Stimulated activated CD4-positive, alpha-beta T cell treated with anti-CD3 and anti-CD28 coated beads, Interleukin-2, amount 100 ng/mL, for 4 hours (primary cell): ENCODE measurements at places on chromosomes 7 and 10.

GRCh38 chr7:151623766-151624165 lies 104.1 kb upstream of the RHEB start:
- no peak for DNase-seq

DNA sequence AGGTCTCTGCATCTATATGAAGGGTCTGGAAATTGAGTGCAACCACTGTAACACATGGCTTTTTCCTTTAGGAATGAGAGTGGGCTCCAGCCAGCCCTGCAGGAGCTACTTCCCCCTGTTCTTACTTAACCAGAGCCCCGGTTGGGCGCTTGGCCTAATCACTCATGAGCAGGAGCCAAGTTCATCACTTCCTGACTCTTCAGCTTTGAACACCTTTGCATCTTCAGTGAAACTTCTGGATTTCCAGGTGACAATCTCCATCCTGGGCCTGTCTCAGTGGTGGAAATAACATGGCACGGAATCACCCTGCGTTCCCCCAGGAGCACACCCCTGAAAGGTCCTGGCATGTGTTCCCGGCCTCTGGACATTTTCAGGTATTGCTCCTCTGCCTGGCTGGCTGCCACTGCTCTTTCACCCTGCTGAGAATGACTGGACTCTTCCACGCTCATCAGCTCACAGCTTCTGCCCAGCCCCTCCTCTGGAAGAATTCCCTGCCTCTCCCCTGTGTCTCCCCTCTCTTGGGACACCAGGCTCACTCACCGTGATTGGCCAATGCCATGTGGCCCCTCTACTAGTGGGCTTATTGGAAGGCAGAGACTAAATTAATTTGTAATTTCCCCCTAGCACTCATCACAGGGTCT lies 229.1 kb upstream of the GRB10 start:
- no peak for DNase-seq

- DNase-seq = peak; percentile 56
These were observed 1.7 kb upstream of the EGR2 start for GRCh38 chr10:62817766-62818425.

DNA sequence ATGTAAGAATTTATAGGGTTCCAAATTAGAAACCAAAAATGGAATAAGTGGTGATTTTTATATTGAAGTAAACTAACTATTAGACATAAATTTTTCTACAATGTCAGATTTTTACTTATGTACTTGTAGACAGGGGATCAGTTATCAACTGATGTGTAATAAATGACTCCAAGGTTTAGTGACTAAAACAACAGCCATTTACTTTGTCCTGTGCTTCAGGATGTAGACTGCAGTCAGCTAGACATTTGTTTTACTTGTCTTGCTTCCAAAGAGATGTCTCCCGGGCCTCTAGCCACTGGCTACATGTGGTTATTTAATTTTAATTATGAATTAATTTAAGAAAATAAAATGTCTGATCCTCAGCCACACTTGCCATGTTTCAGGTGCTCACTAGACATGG lies 249.7 kb upstream of the IGFBP3 start:
- no peak for DNase-seq

- DNase-seq = no peak
These were observed 200.1 kb upstream of the FOXP2 start for GRCh38 chr7:114214466-114214865.

DNA sequence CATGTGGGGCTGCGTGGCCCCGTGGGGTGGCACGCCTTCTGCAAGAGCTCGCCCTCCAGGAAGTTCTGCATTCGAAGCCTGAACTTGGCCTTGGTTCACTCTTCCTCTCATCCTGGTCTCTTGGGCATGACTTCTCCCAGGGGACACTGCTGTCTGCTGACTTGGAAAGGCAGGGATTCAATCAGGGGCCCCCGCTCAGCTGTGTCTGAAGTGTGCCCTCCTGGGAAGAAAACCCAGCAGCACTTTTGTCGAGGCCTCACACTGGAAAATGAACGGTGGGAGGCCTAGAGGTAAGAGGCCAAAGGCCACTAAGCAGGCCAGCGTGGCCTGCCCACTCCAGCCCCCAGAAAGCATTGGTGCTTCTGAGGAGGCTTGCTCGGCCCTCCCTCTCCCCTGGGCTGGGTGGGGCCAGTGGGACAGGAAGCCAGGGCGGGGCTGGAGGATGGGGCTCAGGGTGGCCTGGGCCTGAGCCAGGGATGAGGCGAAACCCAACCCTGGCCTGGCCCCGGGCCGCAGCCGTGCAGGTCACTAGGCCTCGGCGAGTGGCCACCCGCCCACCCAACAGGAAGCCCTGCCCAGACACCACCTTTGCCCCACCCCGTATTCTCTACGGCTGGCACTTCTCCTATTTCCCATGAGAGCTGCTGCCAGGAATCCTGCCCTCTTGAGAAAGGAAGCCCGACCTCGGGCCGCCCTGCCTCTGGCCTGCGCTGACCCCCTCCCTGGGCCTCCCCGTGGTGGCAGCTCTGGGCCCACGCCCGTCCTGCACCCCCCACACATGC lies 81.1 kb downstream of the ZMIZ1 start:
- DNase-seq = no peak

- DNase-seq = no peak
These were observed 35.1 kb downstream of the MACROH2A2 start for GRCh38 chr10:70087616-70088307.

DNA sequence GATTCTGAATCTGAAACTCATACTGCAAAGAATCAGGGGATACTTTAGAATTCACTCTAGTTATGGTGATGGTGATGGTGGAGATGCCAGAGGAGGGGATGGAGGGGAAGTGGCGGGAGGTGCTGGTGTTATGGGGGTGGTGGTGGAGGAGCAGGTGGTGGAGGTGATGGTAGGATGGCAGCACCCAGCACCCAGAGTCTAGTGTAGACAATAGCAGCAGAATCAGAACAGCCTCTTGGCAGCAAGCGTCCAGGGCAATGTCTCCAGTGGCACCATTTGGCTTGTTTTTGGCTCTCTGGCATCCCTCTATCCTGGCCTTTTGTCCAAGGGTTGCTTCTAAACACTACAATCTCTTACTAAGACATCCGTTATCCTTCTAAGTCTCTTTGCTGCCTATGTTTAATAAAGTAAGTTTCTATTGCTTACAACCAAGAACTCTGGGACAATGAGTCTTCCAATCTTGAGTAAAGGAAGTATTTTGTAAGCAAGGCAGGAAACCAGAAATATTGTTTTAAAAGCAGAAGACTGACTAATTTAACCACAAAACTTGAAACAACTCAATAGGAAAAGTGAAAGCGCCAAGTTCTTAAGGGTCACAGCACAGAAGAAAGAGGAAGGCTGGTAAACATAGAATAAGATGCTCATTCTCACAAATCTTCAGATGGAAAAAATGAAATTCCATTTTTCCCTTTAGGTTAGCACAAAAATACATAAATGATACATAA lies 42.4 kb upstream of the GDF10 start:
- DNase-seq = no peak

DNA sequence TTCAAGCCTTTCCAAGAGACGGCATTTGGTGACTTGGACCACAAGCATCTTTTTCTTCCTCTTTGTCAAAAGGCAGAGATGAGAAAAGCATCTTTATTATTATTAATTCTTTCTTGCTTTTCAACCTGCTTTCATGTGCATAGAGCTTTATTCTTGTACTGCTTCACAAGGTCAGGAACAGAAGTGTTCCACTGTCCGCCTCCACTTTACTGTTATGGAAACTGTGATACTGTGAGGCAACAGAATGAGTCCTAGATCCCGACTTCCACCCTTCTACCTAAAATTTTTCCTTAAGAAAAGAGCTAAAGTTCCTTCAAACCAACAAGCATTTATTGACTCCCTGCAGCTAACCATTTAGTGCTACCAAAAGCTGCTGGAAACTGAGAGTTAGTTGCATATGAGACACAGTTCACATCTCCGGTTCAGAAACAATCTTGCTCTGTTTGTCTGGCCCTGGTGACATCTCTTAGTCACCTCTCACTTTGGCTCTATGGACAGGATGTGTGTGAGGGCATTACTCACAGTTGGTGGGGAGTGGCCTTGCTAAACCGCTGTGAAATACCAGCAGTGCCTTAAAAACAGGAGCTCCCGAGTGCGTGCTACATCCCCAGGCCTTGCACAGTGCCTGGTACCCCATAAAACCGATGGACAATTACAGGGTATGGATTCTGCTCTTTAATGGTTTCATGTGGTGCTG lies 77.1 kb upstream of the TRIL start:
- DNase-seq = no peak

GRCh38 chr7:650339-651031 lies 76.0 kb upstream of the DNAAF5 start:
- DNase-seq = no peak

DNA sequence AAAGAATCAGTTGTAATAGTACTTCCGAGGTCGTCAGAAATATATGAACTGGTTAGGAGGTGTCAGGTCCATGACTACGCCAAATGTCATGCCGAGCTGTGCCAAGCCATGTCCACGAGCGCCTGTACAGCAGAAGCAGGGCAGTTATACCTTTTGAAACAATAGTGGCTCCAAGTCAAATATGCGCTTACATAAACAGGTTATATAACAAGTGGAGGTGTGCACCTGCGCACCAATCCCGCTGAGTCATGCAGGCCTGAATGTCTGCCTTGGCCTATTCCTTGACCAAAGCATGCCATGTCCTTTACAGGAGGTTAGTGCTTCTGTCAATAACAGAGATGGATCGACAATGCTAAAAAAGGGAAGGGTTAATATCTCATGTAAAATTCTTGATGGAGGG lies 21.3 kb upstream of the TRUB1 start:
- DNase-seq = no peak
